Activated naive CD8-positive, alpha-beta T cell treated with anti-CD3 and anti-CD28 coated beads, Interleukin-2, amount 10 ng/mL, durations not matched to agents 7 days and 5 days (primary cell): ENCODE measurements at places on chromosomes 1 and 21. TPM values are rescaled to one million over a fixed set of nuclear protein-coding genes. Genes with fewer than 3 reads are reported as not detected.

DNA sequence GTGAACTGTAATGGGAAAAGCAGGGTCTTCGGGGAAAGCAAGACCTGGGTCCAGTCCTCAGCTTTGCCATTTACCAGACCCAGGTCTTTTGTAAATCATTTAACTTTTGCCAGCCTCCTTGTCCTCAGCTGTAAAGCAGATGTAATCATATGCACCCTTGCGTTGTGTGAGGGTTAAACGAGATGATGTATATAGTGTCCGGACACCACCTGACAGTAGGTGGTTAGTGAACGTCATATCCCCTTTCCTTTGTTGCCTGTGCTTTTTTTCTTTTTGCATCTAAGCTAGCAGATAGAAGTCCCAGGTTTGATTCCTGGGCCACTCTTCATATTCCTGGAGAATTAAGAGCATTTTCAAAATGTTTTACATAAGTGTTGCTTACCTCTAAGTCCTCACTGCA, 28.5 kb downstream of the IL12RB2 start:
- no peaks in the 10 kb centered on the region for H3K27me3 ChIP-seq
- peaks cover 35% of the 10 kb centered on the region for H3K36me3 ChIP-seq
- H3K4me1 ChIP-seq: peaks cover 78% of the 10 kb centered on the region
- peak overlapping the region; percentile 85 for H3K27ac ChIP-seq
- no peak for DNase-seq
- peak overlapping the region; percentile 80 for H3K4me3 ChIP-seq

DNA sequence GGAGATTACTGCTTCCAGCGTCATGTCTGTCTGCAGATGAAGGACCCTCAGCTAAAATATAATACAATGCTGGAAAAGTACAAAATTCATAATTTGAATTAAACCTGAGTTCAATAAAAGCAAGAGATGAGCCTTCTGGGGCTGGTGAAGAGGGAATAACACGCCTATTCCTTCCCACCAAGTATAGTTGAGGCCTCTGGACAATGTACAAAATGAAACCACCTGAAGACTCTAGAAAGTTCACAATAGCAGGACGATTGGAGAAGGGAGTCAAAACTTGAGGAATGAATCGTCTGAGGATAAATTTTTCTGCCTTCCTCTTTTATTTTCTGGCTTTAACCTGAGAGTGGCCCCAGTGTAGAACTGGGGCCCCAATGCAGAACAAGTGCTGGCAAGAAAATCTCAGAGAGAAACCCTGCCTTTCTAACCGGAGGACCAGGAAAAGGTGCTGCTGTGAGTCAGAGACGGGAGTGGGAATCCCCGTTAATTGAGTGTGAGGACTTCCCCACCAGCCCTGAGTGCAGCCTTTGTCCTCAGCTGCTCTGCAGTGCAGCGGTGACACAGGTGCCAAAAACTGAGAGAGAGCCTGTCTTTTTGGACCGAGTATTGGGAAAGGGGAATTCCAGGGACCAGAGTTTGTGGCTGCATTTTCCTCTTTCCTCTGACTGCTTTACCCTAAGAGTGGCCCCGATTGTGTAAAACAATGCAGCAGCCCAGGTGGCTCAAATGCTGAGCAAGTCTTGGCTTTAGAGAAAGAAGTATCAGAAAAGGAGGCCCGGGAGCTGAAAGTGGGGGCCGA, 264.9 kb downstream of the DYRK1A start:
- DNase-seq: no peak
- peaks cover 24% of the 10 kb centered on the region for H3K27me3 ChIP-seq
- no peak overlapping the region for H3K27ac ChIP-seq
- H3K4me1 ChIP-seq: no peaks in the 10 kb centered on the region
- no peak overlapping the region for H3K4me3 ChIP-seq

PTPRF gene
- 1.8 TPM for total RNA-seq

- H3K36me3 ChIP-seq: no peaks in the 10 kb centered on the region
- H3K27ac ChIP-seq: no peak overlapping the region
- H3K4me1 ChIP-seq: no peaks in the 10 kb centered on the region
- H3K4me3 ChIP-seq: no peak overlapping the region
- no peaks in the 10 kb centered on the region for H3K27me3 ChIP-seq
Observed at GRCh38 chr1:29305943-29306342, 69.6 kb downstream of the PTPRU start.

PCSK9 gene
- not detected for total RNA-seq

- no peak overlapping the region for H3K4me3 ChIP-seq
- no peak for DNase-seq
- H3K4me1 ChIP-seq: no peaks in the 10 kb centered on the region
- H3K27me3 ChIP-seq: no peaks in the 10 kb centered on the region
- peaks cover 10% of the 10 kb centered on the region for H3K36me3 ChIP-seq
Observed at GRCh38 chr1:44640200-44640853, 34.0 kb downstream of the TMEM53 start.

GRCh38 chr1:76153841-76154205, 79.3 kb downstream of the ST6GALNAC3 start:
- H3K27me3 ChIP-seq: no peaks in the 10 kb centered on the region
- H3K27ac ChIP-seq: peak overlapping the region; percentile 96
- peaks cover 7% of the 10 kb centered on the region for H3K4me1 ChIP-seq
- no peaks in the 10 kb centered on the region for H3K36me3 ChIP-seq
- no peak overlapping the region for H3K4me3 ChIP-seq
- peak; percentile 30 for DNase-seq

GRCh38 chr1:109805486-109806165, 41.9 kb upstream of the EPS8L3 start:
- H3K27ac ChIP-seq: no peak overlapping the region
- H3K27me3 ChIP-seq: no peaks in the 10 kb centered on the region
- peaks cover 60% of the 10 kb centered on the region for H3K4me1 ChIP-seq
- H3K4me3 ChIP-seq: no peak overlapping the region
- H3K36me3 ChIP-seq: peaks cover 4% of the 10 kb centered on the region

KRTAP13-2 gene
- not detected for total RNA-seq

GRCh38 chr1:91784191-91784590, 101.8 kb downstream of the TGFBR3 start:
- H3K36me3 ChIP-seq: peaks cover 2% of the 10 kb centered on the region
- H3K27ac ChIP-seq: no peak overlapping the region
- H3K27me3 ChIP-seq: peaks cover 11% of the 10 kb centered on the region
- H3K4me3 ChIP-seq: no peak overlapping the region

F13B gene
- total RNA-seq: not detected

INAVA gene
- total RNA-seq: 0.14 TPM

GRCh38 chr1:32806910-32807523, 10.1 kb downstream of the YARS1 start:
- peaks cover 58% of the 10 kb centered on the region for H3K36me3 ChIP-seq
- H3K4me3 ChIP-seq: no peak overlapping the region
- no peak for DNase-seq
- no peaks in the 10 kb centered on the region for H3K27me3 ChIP-seq
- no peak overlapping the region for H3K27ac ChIP-seq
- H3K4me1 ChIP-seq: peaks cover 27% of the 10 kb centered on the region

- H3K4me3 ChIP-seq: no peak overlapping the region
- H3K27me3 ChIP-seq: peaks cover 12% of the 10 kb centered on the region
- no peak overlapping the region for H3K27ac ChIP-seq
Observed at GRCh38 chr21:41086569-41086968, 81.4 kb upstream of the BACE2 start.

DNA sequence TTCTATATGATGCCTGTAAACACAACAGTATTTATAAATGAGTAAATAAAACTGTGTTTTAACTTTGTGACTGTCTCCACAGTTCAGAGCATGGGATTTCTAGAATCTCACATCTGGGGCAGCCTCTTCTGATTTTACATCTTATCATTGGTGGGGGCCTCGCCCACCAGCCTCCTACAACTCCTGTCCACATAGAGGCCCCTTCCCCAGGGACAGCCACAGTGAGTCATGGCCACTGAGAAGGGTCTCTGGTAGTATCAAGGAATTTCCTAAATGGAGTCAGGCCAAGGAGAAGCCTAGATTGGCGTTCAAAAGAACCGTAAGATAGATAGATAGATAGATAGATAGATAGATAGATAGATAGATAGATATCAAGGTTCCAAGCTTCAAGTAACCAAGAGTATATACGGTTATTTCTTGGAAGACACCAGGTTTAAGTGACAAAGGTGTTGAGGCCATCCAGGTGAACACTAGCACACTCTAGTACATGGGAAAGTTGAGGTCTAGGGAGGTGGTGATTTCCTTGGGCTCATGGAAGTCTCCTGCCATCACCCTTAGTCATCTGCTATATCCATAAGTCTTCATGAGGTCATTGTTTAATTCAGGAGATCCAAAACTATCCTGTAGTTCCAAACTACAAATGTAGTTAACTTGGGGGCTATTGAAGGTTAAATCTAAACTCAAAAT, 121.6 kb downstream of the SYT2 start:
- no peaks in the 10 kb centered on the region for H3K36me3 ChIP-seq
- no peak for DNase-seq
- no peak overlapping the region for H3K4me3 ChIP-seq
- peaks cover 8% of the 10 kb centered on the region for H3K4me1 ChIP-seq
- no peak overlapping the region for H3K27ac ChIP-seq

- H3K4me3 ChIP-seq: no peak overlapping the region
- H3K27me3 ChIP-seq: no peaks in the 10 kb centered on the region
- H3K36me3 ChIP-seq: no peaks in the 10 kb centered on the region
- no peak for DNase-seq
- no peaks in the 10 kb centered on the region for H3K4me1 ChIP-seq
Observed at GRCh38 chr1:223421676-223422075, 28.5 kb downstream of the CCDC185 start.

DNA sequence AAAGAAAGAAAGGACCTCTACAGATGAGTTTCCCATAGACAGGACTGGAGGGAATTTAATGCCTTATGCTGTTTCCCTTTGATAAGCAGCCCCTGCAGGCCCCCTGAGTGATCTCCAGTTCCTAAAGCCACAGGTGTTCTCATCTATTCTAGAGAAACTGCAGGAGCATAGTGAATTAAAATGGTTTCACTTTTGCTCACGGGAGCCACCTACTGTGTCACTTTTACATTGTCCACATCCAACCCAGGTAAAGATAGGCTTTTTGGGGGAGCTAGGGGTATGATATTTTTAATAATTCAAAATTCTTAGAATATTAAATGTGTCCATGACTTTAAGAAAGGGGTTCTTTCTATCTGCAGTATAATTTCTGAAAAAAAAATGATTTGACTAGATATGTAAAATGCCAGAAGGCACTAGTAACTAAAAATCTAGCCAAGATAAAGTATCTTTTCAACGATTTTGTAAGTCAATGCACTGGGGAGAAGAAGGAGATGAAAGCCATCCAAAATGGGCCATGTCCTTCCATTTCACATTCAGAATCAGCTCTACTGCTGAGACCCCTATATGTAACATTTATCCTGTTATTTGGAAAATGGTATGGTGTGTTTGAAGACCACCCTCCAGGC, 267.3 kb upstream of the DUSP10 start:
- H3K4me3 ChIP-seq: no peak overlapping the region
- H3K4me1 ChIP-seq: peaks cover 3% of the 10 kb centered on the region
- DNase-seq: no peak
- H3K27ac ChIP-seq: no peak overlapping the region
- H3K36me3 ChIP-seq: no peaks in the 10 kb centered on the region

DNA sequence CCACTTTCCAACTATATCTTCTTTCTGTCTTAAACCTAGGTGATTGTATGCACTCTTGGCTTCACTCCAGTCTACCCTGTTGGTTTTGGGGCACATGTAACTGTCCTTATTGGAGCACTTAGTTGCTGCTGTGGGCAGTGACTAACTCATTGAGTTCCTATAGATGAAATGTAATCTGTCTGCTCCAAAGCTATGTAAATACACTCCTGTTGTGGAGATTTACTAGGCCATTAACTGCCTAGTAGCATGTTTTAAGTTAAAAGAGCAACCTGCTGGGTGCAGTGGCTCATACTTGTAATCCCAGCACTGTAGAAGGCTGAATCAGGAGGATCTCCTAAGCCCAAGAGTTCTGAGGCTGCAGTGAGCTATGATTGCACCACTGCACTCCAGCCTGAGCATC, 137.6 kb downstream of the ZMYM4 start:
- no peak for DNase-seq
- peaks cover 2% of the 10 kb centered on the region for H3K4me1 ChIP-seq
- no peak overlapping the region for H3K4me3 ChIP-seq
- H3K27ac ChIP-seq: no peak overlapping the region
- peaks cover 41% of the 10 kb centered on the region for H3K36me3 ChIP-seq

DNA sequence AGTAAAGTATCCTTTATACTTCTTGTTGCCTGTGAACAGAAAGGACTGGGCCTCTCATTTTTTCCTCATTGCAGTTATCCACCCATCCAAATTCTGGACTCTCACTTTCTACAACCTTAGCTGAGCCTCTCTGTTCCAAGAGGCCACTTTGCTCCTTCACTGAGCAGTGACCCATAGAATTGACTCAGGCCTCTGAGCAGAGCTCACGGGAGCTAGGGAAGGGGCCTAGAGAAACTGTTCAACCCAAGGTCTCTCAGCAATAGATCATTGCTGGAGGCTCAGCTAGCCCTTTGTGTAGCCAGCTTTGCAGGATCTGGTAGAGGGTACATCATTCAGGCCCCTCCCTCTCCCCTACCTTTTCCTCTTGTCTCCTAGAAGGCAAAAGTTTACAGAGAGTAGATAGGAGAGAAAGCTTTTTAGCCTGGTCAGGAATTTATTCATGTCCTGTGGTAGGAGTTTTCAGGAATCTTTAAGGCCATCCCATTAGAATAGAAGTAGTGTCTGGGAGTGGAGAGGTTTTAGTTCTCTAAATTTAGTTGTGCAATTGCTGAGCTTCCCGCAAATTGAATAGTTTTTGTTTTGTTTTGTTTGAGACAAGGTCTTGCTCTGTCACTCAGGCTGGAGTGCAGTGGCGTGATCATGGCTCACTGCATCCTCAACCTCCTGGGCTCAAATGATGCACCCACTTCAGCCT, 6.7 kb downstream of the INTS3 start:
- no peaks in the 10 kb centered on the region for H3K27me3 ChIP-seq
- peaks cover 8% of the 10 kb centered on the region for H3K36me3 ChIP-seq
- H3K27ac ChIP-seq: no peak overlapping the region
- peaks cover 19% of the 10 kb centered on the region for H3K4me1 ChIP-seq
- H3K4me3 ChIP-seq: no peak overlapping the region

- no peaks in the 10 kb centered on the region for H3K27me3 ChIP-seq
- H3K4me1 ChIP-seq: peaks cover 19% of the 10 kb centered on the region
- peaks cover 6% of the 10 kb centered on the region for H3K36me3 ChIP-seq
- no peak overlapping the region for H3K4me3 ChIP-seq
- no peak for DNase-seq
- peak overlapping the region; percentile 21 for H3K27ac ChIP-seq
Observed at GRCh38 chr1:19712928-19713327, 48.3 kb downstream of the HTR6 start.

- peaks cover 3% of the 10 kb centered on the region for H3K36me3 ChIP-seq
- no peak overlapping the region for H3K4me3 ChIP-seq
- DNase-seq: no peak
- no peak overlapping the region for H3K27ac ChIP-seq
- H3K27me3 ChIP-seq: no peaks in the 10 kb centered on the region
- no peaks in the 10 kb centered on the region for H3K4me1 ChIP-seq
Observed at GRCh38 chr1:173392895-173393658, 84.1 kb upstream of the PRDX6 start.
